Right ventricle myocardium inferior (tissue), 1 donor: ENCODE measurements at places on chromosomes 7 and 10. TPM values are rescaled to one million over a fixed set of nuclear protein-coding genes. Genes with fewer than 3 reads are reported as not detected.

The FAM25C gene
- not detected for total RNA-seq

The MMD2 gene
- not detected for total RNA-seq

The CLCN1 gene
- not detected for total RNA-seq

The PIK3AP1 gene
- 7.6 TPM for total RNA-seq

The STOX1 gene
- total RNA-seq = 0.41 TPM

The BPGM gene
- 14.0 TPM for total RNA-seq

The AKR1C3 gene
- 40.5 TPM for total RNA-seq

The CTAGE4 gene
- total RNA-seq = 0.30 TPM

The C10orf90 gene
- not detected for total RNA-seq

The NUTM2E gene
- total RNA-seq = not detected

The DPYSL4 gene
- 24.9 TPM for total RNA-seq

The TMEM213 gene
- not detected for total RNA-seq

The ADAMTS14 gene
- 0.43 TPM for total RNA-seq

The AKR1C4 gene
- not detected for total RNA-seq

The PLCE1 gene
- total RNA-seq = 4.2 TPM

The TCF7L2 gene
- total RNA-seq = 12.4 TPM

The AP4M1 gene
- total RNA-seq = 10.1 TPM

The OR2F1 gene
- not detected for total RNA-seq
